CD8-positive, alpha-beta memory T cell (primary cell): ENCODE measurements at places on chromosomes 7 and 10.

DNA sequence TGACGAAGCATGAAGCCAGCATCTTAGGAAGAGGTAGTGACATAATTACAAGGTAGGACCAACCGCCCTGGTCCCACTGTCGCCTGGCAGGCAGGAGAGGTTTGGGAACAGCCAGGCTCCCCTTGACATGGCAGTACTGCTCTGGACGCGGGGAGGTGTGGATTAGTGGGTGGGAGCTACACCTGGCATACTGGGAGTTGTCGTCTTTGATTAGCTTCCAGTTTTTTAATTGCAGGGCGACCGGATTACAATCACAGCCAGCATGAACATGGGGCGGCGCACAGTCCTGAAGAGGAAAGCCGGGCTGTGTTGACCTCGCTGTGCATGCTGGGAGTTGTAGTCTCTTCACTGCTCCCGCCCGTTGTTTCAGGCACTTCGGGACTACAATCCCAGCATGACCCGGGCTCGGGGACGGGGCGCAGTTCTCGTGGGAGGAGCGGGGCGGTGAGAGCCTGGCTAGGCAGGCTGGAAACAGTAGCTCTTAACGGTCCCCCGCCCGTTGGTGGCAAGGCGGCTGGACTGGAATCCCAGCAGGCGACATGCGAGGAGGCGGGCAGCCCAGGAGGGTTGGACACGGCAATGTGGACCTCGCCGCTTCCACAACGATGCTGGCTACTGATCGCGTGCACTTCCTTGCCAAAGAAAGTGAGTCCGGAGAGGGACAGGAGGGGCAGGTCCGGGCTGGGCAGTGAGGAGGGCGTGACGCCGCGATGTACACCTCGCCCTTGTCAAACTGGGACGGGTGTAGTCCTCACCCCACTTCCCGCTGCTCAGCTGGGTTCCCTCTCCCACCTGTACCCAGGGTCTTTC, 98.0 kb upstream of the ZNF722 start:
- DNase-seq, result peak; percentile 92

GRCh38 chr10:91552274-91553095, 80.4 kb downstream of the PPP1R3C start:
- DNase-seq, result no peak

- no peak for DNase-seq
Observed at GRCh38 chr7:150357771-150358427, 10.7 kb upstream of the REPIN1 start.

GRCh38 chr7:26525398-26526264, 234.0 kb downstream of the SNX10 start:
- no peak for DNase-seq

DNA sequence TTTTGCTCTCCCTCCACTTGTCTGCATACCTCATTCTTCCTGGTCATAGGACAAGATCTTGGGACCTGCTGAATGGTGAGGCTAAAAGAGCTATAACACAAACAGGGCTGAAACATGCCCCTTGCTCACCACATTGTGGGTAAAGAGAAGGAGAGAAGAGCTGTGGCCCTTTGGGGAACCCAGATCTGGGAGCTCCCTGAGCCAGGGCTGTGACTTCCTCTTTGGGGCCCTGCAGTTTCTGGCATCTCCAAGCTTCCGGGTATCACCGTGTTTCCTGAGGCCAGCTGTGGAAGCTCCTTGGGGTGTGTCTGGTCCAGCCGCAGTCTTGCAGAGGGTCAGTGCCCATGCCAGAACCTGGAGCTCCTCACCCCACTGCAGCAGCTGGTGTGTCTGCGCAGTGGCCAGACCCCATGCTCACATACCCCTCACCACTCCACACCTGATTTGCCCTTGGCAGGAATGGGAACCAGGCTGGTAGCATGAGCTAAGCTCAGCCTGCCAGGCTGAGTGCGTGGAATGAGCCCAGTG, 34.0 kb downstream of the DKK1 start:
- no peak for DNase-seq

- DNase-seq, result no peak
Observed at GRCh38 chr7:106279425-106280197, 5.2 kb downstream of the NAMPT start.

DNA sequence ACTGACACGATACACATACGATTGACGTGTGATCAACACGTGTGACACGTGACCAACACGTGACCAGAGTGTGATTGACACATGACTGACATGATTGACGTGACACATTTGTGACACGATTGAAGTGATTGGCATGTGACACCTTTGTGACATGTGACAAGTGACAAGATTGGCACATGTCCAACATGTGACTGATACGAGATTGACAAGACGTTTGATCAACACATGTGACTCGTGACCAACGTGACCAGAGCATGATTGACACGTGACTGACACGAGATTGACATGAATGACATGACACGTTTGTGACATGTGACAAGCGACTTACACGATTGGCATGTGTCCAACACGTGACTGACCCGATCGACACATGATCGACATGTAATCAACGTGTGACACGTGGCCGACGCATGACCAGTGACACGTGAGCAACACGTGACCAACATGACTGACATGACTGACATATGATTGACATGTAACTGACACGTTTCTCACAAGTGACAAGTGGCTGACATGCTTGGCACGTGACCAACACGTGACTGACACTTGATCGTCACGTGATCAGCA, 22.0 kb downstream of the CRPPA start:
- DNase-seq, result no peak

DNA sequence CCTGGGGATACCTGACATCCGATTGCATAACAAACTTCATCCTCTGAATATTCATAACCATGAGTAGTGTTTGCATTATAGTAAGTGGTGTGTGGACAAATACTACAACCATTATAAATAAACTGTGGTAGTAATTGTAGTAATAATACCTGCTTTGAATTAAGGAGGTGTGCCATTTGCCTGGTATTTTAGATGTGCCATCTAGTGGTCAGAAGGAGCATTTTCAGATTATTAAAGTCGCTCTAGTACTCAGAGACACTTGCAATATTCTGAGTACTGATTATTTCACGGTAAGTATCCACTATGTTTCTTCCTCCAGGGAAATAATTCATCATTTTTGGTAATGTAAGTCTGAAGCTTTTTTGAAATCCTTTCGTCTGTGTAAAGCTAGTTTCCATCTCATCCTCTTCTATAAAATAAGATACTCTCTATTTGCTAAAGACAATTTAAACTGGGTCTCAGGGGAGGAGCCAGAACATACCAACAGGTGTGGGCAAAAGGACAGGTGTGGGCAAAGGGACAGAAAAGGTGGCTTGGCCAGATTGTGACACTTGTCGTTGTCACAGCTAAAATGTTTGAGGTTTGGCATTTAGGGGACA, 115.3 kb upstream of the WDR11 start:
- DNase-seq, result no peak

GRCh38 chr7:17659126-17659525, 281.2 kb downstream of the SNX13 start:
- no peak for DNase-seq

GRCh38 chr7:129017933-129018538, 36.9 kb downstream of the TNPO3 start:
- DNase-seq, result no peak

DNA sequence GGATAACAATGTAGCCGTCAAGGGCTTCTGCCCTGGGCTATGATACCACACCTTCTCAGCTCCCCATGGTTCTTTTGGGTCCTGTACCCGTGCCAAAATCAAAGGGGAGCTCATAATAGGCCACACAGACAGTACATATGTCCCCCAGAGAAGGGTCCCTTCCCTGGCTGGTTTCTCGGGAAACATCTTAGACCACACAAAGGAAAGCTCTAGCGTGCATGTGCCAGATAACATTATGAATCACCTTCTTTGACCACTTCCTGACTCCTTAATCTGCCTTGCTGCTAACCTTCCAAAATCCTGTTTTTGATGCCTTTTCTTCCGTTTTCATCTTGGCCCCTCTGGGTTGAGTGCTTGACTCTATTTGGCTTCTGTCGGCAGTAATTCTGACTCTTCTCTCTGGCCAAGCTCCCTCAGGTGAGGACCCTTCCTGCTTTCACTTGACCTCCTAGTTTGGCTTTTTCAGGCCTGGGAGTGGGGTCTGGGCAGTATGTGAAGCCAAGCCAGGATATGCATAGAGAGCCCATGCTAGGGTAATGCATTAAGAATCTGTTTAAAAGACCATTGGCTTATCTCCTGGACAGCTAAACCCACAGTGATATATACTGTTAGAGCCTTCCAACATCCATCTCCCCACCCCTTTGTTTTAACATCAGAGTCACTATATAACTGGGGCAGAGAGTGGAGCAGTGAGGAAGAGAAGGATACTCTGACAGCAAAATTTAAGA, 84.8 kb downstream of the ANLN start:
- no peak for DNase-seq

GRCh38 chr10:75347186-75347585, 54.4 kb downstream of the ZNF503 start:
- no peak for DNase-seq

DNA sequence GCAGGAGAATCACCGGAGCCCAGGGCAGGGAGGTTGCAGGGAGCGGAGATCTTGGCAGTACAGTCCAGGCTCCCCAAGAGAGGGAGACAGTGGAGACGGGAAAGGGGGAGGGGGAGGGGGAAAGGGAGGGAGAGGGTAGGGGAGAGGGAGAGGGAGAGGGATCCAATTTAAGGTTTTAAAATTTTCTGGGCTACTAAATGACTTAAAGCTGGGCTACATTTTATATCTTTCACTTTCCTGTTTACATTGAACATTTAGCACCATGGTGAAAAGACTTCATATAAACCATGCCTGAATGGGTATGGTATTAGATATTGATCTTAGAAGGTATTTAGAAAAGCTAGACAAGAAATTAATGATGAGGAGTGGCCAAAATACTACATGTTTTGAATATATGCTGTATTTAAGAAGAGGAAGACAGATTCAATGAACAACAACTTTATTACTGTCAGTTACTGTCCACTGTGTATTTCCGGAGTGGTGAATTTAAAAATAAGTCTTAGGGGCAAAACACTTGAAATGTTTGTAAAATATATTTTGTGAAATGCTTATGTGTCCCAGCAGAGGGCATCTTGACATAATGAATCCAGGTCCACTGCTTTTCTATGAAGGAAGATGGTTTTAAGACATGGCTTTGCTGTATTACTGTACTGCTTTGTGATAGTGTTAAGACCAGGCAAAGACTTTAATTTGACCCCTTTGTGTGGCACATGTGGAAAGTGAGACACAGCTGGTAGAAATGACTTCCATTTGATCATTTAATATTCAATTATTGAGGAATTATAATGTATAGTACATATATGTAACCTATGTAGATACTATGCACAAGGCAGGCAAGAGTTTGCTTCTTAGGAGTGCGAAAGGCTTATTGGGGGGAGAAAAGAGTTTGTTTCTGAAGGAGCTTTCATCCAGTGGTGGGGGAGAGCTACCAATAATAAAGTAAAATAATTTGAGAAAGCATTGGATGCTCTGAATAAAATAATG, 52.8 kb downstream of the NRF1 start:
- no peak for DNase-seq

DNA sequence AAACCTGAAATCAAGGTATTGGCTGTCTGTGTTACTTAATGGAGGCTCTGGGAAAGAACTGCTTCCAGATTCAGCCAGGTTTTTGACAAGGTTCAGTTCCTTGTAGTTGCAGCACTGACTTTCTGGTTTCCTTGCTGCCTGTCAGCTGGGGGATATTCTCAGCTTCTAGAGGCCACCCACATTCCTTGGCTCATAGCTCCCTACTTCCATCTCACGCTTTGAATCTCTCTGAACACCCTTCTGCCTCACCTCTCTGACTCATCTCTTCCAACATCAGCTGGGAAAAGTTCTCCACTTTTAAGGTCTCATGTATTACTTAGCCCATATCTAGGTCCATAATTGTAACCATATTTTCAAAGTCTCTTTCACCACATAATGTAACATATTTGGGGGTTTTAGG, 22.9 kb upstream of the GPR22 start:
- no peak for DNase-seq

- no peak for DNase-seq
Observed at GRCh38 chr7:72446131-72446530, 34.0 kb upstream of the CALN1 start.

DNA sequence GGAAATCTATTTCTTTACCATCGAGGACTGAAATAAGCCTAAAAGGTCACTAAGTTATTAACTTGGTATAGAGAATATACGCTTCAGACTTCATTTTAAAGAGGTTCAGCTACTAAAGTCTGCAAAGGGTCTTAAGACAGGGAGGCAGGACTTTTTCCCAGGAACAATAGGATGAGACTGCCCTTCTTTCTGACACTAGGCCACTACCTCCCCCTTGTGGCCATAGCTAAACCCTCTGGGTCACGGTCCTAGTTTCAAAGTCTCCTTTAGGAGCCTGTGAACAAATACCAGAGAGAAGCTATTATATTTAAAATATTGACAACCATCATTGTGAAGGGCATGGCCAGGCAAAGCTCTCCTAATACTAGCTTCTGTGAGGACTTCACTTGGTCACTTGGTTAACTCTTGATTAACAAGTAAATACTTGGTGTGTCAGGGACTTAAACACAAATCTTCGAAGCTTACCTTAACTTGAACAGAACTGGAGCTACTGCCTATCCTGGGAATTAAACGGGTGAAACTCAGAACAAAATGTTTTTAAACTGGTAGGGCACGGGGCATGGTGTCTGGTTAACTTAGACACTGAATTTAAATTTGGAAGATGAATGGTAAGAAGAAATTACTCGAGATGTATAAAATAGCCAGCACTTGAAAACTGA, 75.6 kb downstream of the CCDC6 start:
- DNase-seq, result no peak

DNA sequence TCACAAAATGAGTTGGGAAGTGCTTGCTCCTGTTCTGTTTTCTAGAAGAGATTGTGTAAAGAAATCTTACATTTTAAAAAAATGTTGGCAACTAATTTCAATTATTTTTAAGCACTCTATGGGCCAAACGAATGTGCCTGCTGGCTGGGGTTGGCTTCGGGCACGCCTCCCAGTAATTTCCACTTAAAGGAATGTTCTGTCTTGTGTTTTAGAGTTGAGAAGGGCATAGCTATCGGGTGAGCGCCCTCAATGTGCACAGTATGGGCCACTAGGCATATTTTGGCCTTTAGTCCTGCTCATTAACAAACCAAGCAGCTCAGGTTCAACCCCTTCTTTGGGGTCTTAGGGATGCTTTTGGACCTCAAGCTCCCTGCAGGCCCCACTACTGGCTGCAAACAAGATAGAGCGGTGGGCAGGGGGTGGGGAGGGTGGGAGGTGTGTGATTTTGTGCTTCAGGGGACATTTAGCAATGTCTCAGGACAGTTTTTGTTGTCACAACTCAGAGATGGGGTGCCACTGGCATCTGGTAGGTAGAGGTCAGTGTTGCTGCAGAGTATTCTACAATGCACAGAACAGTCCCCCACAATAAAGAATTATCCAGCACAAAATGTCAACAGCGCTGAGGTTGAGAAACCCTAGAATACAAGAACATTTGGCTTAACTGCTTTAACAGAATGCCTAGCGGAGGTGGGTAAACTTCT, 40.7 kb downstream of the TACC2 start:
- no peak for DNase-seq

GRCh38 chr7:13990984-13991790, 1.7 kb upstream of the ETV1 start:
- peak; percentile 71 for DNase-seq

GRCh38 chr7:125149151-125149550, 219.5 kb upstream of the POT1 start:
- DNase-seq, result no peak

GRCh38 chr7:80410081-80410480, 101.8 kb downstream of the GNAT3 start:
- no peak for DNase-seq
